ENCODE measurements at places on chromosomes 7 and 10.
A peak's percentile ranks its signal among the peaks of the same experiment; 100 is the strongest.

- DNase-seq, result no peak
These were observed 13.4 kb downstream of the WDR86 start for GRCh38 chr7:151396328-151396970.

- no peak for DNase-seq
These were observed 101.0 kb upstream of the STEAP1B start for GRCh38 chr7:22601003-22601402.

- DNase-seq, result no peak
These were observed 473.3 kb upstream of the NRP1 start for GRCh38 chr10:33807531-33808359.

DNA sequence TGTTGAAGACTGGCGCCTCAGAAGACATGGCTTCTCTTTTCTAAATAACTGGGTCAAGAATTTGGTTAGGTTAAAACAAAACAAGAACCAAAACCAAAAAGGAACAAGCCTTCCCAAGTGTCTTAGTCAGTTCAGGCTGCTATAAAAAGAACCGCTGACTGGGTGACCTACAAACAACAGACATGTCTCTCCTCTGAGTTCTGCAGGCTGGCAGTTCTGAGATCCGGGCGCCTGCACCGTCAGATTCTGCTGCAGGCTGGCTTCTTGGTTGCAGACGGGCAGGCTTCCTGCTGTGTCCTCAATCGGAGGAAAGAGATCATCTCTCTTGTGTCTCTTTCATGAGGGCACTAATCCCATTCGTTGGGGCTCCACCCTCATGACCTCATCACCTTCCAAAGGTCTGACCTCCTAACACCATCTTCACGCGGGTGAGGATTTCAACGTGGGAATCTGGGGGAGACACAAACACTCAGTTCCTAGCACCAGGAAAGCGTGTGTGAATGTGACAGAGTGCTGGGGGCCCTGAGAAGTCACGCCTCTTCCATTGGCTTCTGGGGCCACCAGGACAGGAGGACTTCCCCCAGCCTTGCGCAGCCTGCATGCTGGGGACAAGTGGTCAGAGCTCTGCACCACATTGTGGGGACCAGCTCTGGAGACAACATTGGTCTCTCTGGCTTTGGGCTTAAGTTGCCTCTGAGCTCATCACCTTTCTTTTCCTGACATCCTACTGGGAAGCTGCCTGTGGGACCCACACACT is 63.1 kb downstream of the ASB13 start:
- DNase-seq, result no peak

DNA sequence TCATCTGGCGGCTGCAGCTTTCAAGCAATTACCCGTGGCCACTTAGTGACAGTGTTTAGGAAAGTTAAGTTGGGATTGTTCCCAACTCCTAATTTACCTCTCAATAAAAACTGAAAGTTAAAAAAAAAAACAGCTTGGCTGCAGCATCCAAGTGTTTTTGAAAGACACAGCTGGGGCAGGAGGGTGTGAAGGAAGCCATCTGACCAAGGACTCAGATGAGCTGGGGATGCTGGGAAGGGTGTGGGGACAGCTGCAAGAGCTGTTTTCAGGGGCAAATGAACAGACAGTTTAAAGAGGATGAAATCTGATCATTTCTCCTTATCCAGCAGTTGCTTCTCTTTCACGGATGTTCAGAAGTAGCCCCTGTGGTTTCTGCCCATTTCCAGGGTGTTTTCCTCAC is 129.2 kb upstream of the CDCA7L start:
- DNase-seq, result no peak

GRCh38 chr7:133682364-133683181 is 429.7 kb downstream of the EXOC4 start:
- no peak for DNase-seq

DNA sequence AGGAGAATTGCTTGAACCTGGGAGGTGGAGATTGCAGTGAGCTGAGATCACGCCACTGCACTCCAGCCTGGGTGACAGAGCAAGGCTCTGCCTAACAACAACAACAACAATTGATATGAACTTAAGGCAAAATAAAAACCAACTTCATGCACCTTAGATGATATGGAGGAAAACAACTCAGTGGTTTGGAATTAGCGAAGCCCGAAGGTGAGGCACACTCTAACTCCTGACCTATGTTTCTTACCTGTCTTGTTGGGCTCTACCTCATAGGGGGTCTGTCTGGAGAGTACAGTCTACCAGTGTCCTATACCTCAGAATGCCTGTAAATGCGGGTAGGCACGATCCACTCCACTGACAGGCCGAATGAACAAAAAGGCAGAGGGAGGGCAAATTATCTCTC is 24.3 kb upstream of the COBL start:
- no peak for DNase-seq

GRCh38 chr7:139575338-139575680 is 51.8 kb downstream of the CLEC2L start:
- DNase-seq, result no peak

DNA sequence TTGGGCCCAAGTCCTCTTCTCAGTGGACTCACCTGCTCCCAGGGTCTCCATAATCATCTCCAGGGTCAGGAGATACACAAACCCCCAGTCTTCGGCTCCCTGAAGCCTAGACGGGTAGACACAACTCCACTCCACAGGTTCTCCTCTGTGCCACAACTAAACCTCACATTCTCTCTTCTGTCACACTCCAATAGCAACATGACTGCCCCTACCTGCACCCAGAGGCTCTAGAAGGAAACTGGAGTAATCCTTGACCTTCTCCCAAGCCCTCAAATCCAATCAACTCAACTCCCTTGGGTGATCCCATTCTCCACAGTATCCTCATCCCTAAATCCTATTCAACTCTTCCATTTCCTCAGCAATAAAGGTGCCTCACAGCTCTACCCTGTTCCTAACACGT is 16.2 kb downstream of the HNRNPF start:
- DNase-seq, result no peak

DNA sequence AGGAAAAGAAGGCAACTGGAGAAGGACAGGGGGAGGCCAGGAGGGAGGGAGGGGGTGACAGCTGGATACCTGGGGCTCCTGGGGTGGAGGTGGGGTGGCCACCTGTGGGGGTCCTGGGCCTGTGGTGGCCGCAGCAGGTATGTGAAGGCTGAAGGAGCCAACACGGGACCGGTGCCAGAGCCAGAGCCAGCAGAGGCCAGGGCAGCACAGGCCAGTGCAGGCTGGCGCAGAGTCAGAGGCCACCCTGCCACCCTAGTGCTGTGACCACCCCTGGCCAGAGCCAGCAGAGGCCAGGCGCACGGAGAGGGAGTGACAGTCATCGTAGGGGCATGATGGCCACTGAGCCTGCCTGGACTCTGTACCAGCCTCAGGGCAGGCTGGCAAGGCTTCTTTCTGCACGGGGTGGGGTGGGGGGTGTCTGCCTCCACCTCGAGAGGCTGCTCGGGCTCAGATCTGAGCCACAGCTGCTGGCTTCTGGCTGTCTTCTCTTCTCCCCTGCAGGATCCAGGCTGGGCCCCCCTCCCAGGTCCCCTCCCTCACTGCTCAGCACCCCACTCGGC is 28.8 kb downstream of the YKT6 start:
- no peak for DNase-seq

DNA sequence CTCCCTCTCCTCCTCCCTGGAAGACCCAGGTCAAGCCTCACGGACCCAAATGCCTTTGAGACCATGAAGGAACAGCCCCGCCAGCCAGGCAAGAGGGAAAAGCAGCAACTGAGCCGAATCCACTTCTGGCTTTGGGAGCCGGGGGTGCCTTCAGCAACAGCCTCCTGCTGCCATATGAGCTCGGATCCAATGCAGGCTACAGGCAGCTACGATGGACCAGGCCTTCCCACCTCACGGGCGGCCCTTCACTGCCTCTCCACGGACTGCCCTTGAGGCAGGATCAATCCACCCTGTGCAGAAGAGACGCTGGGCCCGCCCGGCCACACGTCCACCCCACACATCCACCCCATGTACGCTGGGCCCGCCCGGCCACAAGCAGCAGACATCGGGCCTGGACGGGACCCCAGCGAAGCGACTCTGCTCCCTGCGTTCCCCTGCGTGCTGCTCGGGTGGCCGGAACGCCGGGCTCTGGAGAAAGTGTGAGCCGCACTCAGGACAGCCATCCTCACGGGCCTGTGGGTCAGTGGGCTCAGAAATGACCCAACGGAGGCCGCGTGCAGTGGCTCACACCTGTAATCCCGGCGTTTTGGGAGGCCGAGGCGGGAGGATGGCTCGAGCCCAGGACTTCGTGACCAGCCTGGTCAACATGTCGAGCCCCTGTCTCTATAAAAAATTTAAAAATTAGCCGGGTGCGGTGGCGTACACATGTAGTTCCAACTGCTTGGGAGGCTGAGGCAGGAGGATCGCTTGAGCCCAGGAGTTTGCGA is 82.0 kb downstream of the FOXL3 start:
- peak; percentile 63 for DNase-seq

GRCh38 chr7:73373741-73374140 is 45.8 kb downstream of the FKBP6 start:
- no peak for DNase-seq

- no peak for DNase-seq
These were observed 215.8 kb downstream of the SKAP2 start for GRCh38 chr7:26648554-26648953.

DNA sequence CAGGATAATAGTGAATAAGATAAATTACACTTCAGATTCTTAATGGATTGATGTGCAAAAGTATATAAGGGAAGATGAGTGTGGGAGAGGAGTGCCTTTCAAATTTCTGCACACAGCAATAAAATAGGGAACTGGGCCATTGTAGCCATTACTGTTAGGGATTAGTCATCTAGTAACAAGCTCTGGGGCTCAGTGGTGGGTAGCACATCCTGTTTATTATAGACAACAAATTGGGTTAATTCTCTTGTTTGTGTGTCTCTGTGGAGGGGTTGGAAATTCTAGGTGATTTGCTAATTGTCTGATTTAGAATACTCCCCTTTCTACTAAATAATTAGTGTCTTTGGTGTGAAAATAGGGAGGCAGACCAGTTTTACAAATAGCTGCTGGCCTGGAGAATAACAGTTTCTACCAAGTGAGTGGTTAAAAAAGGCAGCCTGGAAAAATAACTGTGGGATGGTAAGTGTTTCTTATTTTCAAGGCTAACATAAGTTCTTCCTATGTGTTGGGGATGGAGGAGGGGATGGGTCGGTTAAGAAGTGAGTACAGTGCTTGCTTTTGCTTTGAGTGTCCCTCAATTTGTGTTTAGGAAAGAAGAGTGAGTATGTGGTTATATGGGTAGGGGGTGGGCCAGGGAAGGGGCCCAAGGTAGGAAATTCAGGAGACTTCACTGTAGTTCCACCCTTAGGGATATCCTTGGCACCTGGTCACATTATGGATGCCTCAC is 43.3 kb upstream of the TMEM248 start:
- no peak for DNase-seq

GRCh38 chr7:305410-306151 is 15.6 kb downstream of the FOXL3 start:
- no peak for DNase-seq

- no peak for DNase-seq
These were observed 76.4 kb downstream of the FAM107B start for GRCh38 chr10:14698111-14698828.

DNA sequence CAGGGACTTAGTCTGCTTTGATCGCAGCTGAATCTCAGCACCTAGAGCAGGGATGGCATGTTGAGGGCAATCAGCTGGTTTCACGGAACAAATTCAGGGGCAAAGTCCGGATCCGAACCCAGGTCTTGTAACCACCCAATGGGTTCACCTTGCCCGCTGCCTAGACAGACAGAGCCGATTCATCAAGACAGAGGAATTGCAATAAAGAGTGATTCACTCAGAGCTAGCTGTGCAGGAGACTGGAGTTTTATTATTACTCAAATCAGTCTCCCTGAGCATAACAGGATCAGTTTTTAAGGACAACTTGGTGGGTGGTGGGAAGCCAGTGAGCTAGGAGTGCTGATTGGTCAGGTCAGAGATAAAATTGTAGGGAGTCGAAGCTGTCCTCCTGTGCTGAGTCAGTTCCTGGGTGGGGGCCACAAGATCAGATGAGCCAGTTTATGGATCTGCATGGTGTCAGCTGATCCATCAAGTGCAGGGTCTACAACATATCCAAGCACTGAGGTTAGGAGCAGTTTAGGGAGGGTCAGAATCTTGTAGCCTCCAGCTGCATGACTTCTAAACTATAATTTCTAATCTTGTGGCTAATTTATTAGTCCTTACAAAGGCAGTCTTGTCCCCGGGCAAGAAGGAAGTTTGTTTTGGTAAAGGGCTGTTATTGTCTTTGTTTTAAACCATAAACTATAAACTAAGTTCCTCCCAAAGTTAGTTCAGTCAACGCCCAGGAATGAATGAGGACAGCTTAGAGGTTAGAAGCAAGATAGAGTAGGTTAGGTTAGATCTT is 43.5 kb upstream of the CHST3 start:
- DNase-seq, result no peak

DNA sequence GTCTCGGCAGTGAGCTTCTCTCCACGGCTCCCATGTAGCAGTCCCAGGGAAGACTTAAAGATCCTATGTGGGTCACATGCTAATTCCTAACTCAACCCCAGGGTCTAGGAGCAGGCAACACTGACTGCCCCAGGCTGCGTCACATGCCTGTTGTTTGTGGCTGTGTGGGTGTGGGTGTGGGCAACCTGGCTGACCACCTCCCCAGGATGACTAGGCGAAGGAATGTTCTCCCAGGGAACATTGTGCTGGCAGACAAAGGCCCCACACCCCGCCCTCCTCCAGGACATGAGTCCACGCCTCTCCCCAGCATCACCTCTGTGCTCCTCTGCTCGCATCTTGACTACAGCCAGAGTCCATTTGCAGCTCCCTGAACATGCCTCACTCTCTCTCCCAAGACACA is 30.3 kb downstream of the SLC29A3 start:
- no peak for DNase-seq

DNA sequence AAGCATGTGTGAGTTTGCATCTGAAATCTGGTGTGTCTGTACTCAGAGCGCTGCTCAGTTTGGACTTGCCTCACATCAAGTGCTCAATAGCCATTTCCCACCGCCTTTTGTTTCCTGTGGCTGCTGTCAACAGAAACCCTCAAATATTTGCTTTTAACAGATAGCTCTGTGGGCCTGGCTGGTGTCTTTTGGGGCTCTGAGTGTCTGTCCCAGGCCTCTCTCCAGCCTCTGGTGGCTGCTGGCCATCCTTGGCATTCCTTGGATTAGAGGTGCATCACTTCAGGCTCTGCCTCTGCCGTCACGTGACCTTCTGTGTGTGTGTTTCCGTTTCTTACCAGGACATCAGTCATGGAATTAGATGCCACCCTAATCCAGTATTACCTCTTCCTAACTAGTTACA is 9.3 kb downstream of the YKT6 start:
- no peak for DNase-seq

GRCh38 chr7:157630301-157630853 is 293.6 kb downstream of the DNAJB6 start:
- no peak for DNase-seq

GRCh38 chr10:131874991-131875451 is 25.8 kb upstream of the PPP2R2D start:
- peak; percentile 87 for DNase-seq

All from left forelimb (tissue), 1 donor.